Activated naive CD4-positive, alpha-beta T cell treated with anti-CD3 and anti-CD28 coated beads, Interleukin-2, amount 50 U/mL, for 72 hours (primary cell): ENCODE measurements at places on chromosomes 2 and 18.

GRCh38 chr2:131056204-131056931 lies 36.9 kb downstream of the FAM168B start:
- no peak for DNase-seq

DNA sequence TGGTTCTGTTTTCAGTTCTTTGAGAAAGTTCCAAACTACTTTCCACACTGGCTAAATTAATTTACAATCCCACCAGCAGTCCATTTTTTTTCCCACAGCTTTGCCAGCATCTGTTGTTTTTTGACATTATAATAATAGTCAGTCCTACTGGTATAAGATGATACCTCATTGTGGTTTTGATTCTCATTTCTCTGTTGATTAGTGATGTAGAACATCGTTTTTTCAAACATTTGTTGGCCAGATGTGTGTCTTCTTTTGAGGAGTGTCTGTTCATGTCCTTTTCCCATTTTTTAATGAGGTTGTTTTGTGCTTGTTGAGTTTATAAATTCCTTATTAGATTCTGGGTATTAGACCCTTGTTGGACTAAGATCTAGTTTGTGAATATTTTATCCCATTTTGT lies 376.8 kb upstream of the NT5C1B start:
- DNase-seq: no peak

- DNase-seq: no peak
Observed at GRCh38 chr2:71455741-71456569, 2.6 kb downstream of the DYSF start.

DNA sequence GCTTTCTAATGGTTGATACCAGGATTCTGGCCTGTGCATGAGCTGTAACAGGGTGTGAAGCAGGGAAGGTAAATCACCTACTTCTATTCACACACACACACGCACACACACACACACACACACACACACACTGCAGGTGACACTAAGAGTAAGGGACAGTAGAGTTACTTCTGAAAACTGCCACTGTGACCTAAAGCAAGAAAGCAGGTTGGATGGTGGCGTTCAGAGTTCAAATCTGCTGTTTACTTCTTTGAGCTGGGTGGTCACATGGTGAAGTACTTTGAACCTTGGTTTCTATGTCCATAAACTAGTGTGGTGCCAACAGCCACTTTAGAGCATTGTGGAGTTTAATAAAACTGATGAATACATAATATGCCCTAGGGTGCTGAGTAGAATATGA lies 248.0 kb downstream of the PIEZO2 start:
- no peak for DNase-seq
